H54 (cell line): ENCODE measurements at places on chromosomes 6 and 20.

GRCh38 chr20:22908437-22908836 is 126.7 kb upstream of the SSTR4 start:
- DNase-seq = no peak

DNA sequence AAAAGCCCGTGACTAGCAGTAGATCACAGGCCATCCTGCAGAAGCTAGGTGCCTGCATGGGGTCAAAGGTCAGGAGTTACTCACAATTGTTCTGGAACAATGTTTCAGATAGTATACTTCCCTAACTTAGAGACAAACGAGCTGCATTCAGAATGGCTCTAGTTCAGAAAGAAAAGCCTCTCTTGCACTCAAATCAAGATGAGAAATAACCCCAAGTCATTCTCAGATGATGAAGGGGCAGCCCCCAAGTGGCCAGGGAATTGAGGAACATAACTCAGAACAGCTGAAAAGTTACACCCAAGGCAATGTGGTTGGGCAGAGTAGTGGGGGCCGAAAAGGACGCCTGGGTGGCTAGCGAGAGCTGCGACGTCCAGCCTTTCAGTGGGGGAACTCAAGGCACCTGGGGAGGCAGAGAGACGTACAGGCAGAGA is 27.8 kb downstream of the FYN start:
- no peak for DNase-seq

GRCh38 chr6:101662111-101662897 is 268.8 kb downstream of the GRIK2 start:
- no peak for DNase-seq

GRCh38 chr6:96537726-96538125 is 16.1 kb downstream of the UFL1 start:
- DNase-seq = no peak

DNA sequence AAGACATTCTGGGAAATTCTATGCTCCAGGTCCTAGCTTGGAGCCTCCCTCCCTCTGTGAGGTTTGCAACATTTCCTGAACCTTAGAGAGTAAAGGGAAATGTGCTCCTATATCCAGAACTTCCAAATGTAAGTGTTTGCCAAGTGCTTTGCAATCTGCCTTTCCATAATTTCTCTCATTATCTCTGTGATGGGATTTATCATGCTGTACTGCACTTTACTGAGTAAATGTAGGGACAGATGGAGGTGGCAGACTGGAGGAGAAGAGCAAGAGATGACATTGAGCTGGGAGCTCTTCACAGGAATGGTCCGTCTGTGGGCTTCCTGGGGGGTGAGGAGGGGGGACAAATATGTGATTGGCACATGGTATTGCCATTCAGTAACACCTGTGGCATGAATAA is 184.3 kb downstream of the SOX4 start:
- no peak for DNase-seq

- no peak for DNase-seq
Measured at GRCh38 chr6:119290306-119290705, 59.3 kb downstream of the MAN1A1 start.
